ENCODE measurements at places on chromosomes 6 and 20.

DNA sequence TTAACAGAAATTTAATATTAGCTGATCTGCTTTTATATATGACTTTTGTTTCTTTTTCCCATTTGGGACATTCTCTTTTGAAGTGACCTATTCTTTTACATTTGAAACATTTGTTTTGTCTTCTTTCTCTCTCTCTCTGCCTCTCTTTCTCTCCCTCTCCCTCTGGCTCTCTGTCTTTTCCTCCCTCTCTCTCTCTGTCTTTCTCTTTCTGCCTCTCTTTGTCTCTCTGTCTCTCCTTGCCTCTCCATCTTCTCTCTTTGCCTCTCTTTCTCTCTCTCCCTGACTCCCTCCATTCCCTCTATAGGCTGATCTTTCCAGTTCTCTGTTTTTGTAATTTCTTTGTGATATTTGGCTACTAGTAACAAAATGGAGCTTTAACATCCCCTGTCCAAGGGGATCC is 52.0 kb upstream of the TULP1 start:
- no peak for DNase-seq

- peak; percentile 72 for DNase-seq
These were observed at the start of gene NQO2 for GRCh38 chr6:2999618-3000557. Gene NQO2, plus strand, starts transcription at chr6:2999894. Its CDS starts 6,659 bp downstream, at chr6:3006553.

DNA sequence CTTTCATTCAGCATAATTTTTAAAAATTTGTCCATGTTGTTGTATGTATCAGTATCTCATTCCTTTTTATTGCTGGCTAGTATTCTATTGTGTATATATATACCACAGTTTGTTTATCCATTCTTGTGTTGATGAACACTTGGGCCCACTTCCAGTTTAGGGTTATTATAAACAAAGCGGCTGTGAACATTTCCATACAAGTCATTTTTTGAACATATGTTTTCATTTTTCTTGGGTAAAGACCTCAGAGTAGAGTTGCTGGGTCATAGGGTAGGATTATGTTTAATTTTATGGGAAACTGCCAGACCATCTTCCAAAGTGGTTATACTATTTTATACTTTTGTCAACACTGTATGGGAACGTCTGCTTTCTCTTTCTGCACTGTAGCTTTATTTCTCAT is 55.3 kb downstream of the RBM24 start:
- DNase-seq = no peak

DNA sequence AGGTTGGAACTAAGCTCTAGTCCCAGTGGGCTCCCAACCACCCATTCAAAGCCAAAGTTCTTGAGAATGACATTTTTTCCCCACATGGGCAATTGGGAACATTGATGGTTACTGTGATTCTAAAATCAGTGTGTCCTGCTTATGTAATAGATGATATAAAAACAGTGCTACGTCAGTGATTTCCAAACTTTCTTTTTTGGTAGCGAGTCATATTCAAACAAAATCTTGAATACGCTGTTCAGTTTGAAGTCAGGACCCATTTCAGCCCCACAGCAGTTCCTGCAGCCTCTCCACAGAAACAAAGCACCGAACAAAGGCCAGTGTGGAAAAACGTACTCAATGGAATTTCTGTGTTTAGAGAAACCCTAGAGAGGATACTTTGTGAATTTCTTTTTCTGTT is 170.0 kb upstream of the OLIG3 start:
- no peak for DNase-seq
